Astrocyte of the spinal cord (primary cell): ENCODE measurements at places on chromosomes 16 and 17.

GRCh38 chr17:28404812-28405570 lies 1.0 kb downstream of the SLC46A1 start:
- DNase-seq, result no peak

GRCh38 chr16:8620535-8620934 lies 963 bp upstream of the METTL22 start:
- no peak for DNase-seq

DNA sequence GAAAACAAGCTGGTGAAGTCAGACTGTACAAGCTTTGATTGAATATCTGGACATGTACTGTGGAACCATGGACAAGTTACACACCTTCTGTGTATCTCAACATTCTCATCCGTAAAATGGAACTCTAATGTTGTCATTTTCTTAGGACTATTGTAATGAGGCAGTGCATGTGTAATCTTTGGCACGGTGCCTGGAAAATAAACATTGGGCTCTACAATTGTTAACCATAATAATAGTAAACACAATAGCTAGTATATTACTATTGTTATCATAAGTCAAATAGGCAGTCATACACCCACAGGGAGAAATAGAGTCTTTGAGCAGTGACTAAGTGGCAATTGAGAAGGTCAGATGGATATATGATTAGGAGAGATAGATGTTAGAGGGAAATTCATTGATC lies 39.8 kb upstream of the ANKFN1 start:
- DNase-seq, result no peak

DNA sequence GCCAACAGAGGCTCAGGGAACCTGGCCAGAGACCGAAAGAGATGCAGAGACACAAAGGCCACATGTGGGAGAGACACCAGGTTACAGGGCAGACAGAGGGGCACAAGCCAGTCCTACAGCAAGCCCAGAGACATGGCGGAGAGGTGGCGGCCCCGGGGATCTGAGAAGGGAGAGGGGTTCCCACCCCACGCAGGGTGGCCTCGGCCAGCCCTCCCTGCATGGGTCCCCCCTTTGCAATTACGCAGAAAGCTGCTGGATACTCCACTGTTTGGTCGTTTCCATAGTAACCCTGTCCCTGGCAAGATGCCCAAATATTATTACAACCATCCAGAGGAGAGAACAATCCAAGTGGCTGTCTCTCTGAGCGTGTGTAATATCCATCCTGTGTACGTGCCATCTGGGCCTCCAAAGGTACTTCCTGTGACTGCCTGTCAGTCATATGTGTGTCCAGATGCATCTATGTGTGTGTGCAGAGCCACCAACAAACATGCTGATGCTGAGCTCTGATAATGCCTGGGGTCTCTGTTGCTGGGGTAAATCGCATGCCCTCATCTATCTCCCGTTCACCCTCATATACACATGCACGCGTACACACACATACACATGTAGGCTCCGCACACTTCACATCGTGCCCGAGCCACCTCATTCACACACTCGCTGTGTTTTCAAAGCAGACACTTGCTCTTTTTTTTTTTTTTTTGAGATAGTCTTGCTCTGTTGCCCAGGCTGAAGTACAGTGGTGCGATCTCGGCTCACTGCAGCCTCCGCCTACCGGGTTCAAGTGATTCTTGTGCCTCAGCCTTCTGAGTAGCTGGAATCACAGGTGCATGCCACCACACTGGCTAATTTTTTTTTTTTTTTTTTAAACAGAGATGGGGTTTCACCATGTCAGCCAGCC lies 5.5 kb downstream of the PCGF2 start:
- DNase-seq, result peak; percentile 93

DNA sequence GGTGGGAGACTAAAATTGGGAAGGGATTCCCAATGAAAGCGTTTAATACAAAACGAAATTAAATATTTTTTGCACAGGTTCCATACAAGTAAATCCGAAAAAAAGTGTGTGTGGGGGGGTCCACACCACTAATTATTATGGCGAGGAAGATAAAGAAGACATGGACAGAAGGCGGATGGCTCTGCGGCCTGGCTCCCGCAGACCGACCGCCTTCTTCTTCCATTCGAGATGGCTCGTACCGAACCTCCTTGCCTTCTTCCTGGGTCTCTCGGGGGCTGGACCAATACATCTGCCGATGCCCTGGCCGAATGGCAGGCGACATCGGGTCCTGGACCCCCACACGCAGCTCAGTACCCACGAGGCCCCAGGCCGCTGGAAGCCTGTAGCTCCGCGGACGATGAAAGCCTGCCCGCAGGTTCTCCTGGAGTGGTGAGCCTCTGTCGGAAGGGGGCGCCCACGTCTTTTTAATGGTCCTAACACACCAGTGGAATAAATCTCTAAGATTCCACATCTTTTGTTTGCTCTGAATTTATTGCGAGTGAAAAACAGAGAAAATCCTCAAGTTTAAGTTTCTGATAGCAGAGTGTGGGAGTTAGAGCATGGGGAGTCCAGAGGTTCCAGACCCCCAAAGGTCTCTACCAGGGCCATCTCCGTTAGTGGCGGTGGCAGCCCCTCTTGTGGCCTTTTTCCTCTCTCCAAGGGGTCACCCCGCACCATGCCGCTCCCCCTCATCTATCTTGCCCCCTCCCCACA lies 1.4 kb downstream of the PRAC2 start:
- peak; percentile 70 for DNase-seq

DNA sequence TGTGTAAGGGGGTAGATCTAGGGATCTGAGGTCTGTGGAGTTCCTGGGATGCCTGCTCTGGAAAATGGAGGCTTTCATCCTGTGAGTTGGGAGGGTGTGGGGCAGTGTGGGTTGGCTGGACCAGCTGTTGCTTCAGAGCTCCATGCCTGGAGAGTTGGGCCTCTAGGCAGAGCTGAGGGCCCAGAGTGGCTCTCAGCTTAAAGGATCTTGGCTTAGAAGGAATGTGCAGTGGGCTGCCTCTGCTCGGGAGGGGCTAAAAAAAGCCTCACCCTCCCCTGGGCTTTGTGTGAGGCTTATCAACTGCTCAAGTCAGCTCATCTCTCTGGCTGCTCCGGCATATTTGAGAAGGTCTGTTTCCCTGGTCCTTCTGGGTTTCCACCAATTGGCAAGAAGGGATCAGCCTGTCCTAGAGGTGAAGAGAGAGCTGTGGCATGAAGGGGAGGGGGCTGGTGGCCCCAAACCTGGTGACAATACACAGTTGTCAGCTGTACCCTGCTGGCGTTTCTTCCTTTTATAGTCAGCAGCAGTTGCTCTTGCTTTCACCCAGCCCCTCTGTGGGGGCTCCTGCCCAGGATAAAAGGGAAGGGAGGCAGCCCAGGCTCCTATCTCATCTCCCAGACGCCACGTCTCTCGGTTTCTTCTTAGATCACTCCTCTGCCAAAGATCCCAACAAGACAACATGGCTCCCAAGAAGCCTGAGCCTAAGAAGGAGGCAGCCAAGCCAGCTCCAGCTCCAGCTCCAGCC lies at the start of gene MYL4:
MYL4 (plus strand) TSS at position 605 of the 745 bp plus-strand sequence; CDS start at position 680, 75 bp downstream.
- DNase-seq, result no peak

- DNase-seq, result peak; percentile 14
Observed at GRCh38 chr17:69417545-69418483, 3.3 kb downstream of the MAP2K6 start.

DNA sequence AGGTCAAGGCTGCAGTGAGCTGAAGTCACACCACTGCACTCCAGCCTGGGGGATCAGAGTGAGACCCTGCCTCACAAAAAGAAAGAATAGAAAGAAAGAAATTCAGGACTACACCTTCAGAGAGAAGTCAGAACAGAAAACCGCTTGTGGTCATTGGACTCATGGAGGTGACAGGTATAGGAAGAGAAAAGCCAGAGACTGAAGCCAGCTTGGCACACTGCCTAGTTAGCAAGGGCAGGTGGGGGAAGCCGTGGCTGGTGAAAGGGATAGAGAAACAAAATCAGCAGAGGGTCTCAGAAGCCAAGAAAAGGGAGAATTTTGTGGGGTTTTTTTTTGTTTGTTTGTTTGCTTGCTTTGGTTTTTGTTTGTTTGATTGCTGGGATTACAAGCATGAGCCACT lies 32.9 kb upstream of the SKAP1 start:
- no peak for DNase-seq

DNA sequence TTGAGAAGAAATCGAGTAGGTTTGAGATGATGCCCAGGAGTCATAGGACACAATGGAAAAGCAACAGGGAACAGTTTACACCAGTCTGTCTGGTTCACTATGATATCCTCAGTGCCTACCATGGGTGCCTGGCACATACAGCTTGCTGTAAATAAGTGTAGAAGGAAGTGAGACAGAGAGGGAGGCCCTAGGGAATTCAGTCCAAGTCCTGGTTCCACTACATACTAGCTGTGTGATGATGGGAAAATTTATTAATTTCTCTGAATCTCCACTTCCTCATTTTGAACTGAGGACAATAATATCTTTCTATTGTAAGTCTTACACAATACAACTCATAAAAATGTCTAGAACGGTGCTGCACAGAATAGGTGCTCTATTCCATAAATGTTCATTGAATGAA lies 53.3 kb upstream of the LYRM9 start:
- no peak for DNase-seq

GRCh38 chr17:19723964-19724363 lies 7.6 kb upstream of the SLC47A2 start:
- no peak for DNase-seq

DNA sequence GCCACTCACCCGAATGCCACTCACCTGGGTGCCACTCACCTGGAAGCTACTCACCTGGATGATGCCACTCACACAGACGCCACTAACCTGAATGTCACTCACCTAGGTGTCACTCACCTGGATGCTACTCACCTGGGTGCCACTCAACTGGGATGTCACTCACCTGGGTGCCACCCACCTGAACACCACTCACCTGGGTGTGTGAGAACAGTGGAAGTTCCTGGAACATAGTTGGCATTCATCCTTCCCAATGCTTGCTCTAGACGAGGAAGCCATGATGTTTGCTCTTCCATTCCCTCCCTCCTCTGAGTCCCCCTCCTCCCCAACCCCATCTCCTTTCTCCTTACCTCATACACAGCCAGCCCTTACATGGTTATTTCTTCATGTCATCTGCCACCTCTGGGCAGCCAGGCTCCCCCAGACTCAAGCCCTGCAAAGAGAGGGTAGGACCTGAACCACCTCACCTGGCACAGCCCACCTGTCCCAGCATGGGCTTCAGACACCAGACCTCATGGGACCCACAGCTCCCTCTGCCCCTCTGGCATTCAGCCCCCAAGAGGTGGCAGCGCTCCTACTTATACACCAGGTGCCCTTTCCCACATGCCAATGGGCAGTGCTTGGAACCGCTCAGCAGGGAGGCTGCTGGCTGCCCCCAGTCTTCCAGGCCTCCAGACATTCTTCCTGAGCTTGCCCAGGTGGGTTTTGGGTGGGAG lies 171.8 kb upstream of the FOXF1 start:
- no peak for DNase-seq

DNA sequence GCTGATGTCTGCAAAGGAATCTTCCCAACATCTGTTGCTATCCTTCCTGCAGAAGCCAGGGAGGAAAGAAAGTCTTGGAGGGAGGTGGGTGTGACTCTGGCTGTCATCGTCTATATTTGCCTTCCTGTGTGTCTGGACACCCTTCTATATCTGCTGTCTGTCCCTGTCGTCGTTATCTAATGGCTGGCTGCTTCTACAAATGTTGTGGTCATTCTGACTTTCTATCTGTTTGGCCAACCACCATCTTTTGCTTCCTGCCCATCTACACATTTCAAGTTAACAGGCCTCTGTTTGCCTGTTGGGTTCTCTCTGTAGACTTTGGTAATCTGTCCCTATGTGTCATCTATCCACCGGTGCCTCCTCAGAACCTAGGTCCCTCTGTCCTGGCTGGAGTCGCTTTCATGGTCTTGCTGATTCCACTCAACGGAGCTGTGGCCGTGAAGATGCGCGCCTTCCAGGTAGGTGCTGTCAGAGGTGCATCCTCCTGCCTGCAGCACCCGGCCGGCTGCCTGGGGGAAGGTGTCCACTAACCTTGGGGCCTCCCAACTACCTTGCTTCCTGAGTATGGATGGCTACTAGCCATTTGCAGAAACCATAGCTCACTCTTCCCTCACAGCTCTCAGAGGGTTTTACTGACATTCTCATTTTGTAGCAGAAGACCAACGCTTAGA lies 30.2 kb downstream of the ABCC3 start:
- no peak for DNase-seq

DNA sequence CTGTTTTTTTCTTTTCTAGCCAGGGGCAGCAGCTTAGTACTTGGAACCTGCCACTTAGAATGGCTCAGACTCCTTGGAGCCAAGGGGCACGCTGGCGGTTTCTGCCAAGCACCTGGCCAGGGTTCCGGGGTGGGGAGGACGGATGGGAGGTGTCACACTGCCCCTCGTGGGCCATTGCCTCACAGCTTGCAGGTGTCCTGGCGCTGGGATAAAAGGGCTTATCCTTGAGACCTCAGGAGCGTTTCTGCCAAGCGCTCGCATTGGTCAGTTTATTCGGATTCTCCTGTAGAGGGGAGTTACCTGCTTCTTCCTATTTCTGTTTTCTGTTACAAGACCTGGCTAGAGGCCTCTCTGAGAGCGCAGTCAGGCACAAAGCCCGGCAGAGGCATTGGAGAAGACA lies 234.6 kb downstream of the MSI2 start:
- DNase-seq, result no peak

- DNase-seq, result no peak
Observed at GRCh38 chr17:74822335-74822938, 37.2 kb downstream of the GRIN2C start.

DNA sequence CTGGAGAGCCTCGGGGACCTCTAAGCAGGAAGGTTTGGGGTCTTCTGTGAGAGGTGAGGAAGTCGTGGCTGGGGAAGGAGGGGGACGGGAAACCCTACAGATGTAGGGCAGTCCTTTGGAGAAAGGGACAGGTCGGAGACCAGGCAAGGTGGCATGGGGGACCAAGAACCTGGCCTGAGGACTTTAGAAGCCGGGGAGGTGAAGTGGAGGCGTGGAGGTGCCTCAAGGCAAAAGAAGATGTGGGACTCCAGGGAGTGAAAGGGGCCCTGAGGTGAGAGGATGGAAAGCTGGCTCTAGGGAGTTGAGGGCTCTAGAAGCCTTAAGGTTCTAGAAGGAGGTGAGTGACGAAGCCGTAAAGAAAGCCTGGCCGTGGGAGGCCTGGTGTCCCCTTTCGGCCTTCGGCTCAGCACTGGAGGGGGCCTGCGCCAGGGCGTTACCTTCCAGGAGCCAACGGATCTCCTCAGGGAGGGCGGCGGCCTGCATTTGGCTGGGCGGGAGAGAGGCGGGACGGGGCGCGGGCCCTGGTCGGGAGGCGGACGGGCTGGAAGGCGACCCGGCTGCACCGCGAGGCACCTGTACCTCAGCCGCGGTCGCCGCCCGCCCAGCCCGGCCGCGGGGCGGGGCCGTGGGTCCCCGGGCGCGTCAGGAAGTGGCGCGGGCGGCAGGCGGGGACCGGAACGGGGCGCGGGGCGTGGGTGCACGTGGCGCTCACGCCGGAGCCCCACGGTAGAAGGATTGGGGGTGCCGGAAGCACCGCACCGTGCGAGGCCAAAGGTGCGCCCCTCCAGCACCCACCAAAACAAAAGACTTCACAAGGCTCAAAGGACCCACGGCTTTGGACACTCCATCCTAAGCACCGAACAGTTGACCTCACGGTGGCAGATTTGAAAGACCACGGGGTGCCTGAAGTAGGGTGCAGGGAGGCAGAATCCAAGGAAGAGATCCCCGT lies at the start of gene SKAP1:
SKAP1 (minus strand) TSS at position 577 of the 949 bp plus-strand sequence.
- DNase-seq, result no peak
